ENCODE measurements at places on chromosomes 3 and 15.
A peak's percentile ranks its signal among the peaks of the same experiment; 100 is the strongest.

- DNase-seq = peak; percentile 45
Measured at GRCh38 chr3:44966795-44967278, 9.1 kb downstream of the ZDHHC3 start.

GRCh38 chr15:35170207-35170606, 85.1 kb upstream of the NANOGP8 start:
- no peak for DNase-seq

GRCh38 chr15:91168457-91168856, 68.4 kb downstream of the SV2B start:
- no peak for DNase-seq

GRCh38 chr3:86865506-86865905, 125.4 kb downstream of the VGLL3 start:
- DNase-seq = no peak

GRCh38 chr15:86002444-86002843, 77.2 kb upstream of the AGBL1 start:
- no peak for DNase-seq

- no peak for DNase-seq
Measured at GRCh38 chr3:97121386-97121785, 307.0 kb downstream of the EPHA6 start.

DNA sequence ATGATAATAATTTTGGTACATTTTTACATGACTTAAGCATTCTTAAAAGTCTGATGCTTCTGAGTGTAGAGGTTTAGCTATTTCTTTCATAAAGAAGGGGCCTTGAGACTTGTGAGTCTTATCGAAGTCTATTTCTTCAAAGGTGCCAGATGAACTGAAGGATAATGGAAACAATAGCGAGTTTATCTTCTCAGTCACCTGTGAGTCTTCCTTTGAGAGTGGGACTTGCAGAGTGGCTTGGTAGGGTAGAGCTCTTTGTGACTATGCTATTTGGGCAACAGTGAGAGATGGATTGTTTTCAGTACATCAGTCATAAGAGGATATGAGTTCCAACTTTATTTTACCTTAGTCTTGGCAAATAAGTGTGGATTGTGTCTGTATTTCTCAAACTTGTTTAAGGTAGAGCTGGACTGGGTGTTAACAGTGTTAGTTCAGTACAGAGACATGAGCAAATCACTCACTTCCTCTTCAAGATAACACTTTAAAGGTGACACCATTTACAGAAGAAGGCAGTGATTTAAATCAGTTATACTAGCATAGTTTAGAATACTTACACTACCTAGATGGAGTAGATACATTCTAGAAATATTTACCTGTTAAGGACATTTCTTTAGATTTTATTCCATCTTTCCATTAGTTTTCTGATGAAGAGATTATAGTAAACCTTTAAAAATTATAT, 3.2 kb downstream of the AKAP13 start:
- DNase-seq = peak; percentile 33

- DNase-seq = no peak
Measured at GRCh38 chr3:5017925-5018531, 38.8 kb downstream of the BHLHE40 start.

Measured in activated CD4-positive, alpha-beta T cell treated with anti-CD3 and anti-CD28 coated beads, Interleukin-2, amount 50 U/mL, for 16 hours (primary cell).